ENCODE measurements at places on chromosomes 12 and 14. TPM values are rescaled to one million over a fixed set of nuclear protein-coding genes. Genes with fewer than 3 reads are reported as not detected.
A peak's percentile ranks its signal among the peaks of the same experiment; 100 is the strongest.

The G2E3 gene
- 19.8 TPM for total RNA-seq

- no peak for DNase-seq
Measured at GRCh38 chr14:61638595-61639387, 56.5 kb upstream of the HIF1A start.

DNA sequence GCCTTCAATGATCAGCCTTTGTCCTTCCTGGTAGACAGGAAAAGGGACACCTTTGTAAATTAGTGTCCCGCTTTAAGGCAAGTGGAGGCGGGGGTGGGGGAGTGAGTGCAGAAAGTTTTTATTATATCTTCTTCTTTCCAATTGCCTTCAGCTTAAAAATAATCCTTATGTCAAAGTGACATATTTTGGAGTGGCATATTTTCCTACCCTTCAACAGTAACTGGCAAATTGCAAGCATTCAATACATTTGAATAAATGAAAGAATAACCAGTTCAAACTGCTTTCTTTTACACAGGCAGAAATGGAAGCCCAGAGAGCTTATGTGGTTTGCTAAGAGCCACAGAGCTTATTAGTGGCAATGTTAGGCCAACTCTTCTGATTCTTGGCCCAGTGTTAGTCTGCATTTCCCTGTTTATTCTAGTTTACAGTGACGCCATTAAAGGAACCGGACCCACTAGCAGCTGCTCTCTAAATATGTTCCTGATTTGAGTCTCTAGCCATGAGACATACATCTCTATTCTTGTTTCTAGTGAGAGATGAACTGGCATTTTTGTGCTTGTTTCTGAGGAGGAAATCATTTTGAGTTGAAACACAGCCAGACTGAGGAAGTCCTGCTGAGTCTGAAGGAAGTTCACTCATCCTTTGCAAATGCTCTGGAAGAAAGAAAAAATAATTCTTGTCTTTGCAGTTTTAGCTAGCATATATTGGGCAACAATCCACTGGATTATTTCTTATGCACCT, 468.7 kb downstream of the NOVA1 start:
- peak; percentile 3 for DNase-seq

- DNase-seq: no peak
Measured at GRCh38 chr14:56133547-56133946, 15.3 kb downstream of the PELI2 start.
